Activated naive CD4-positive, alpha-beta T cell treated with anti-CD3 and anti-CD28 coated beads for 36 hours (primary cell): ENCODE measurements at places on chromosomes 6 and 20.

DNA sequence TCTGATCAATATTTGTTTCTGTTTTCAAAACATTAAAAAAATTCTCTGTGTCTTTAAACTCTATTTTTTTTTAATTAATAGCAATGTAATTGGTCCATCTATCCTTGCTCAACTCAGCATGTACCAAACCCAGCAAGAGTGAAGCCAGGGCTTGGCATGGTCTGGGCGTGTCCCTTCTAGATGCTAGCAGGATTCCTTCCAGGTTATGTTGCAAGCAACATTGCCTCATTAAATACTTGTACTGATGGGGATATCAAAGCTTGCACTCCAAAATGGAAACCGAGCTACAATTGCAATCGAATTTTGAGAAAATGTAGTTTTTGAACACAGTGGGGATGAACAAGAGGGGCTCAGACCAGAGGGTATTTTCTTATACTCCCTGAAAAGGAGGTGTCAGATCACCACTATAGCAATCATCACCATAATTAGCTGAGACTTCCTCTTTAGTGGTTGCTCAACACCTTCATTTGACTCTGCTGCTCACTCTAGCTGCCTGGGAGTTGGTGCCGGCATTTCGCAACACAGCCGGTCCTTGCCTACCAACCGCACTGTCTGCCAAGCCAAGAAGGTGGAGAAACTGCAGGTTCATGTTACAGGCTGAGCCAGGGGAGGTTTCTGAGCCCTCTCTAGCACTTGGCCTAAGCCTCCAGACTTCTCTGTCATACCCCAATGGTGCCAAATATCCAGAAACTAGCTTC, 67.8 kb upstream of the RALGAPA2 start:
- DNase-seq: peak; percentile 14

DNA sequence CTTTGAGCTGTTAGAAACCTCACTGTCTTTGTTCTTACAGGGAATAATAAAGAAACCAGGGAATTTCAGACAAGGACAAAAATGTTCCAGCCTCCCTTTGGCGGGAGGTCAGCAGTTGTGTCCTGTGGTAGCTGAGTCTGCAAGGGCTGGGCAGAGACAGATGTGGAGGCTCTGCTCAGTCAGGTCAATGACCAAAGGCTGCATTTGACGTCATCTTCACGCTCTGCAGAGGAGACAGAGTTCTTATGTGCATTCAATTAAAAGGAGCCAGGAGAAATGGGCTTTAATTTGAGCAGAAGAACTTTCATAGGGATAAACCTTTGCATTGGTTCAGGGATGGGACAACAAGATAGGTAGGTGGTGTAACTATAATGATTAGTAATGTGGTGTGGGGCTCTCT, 45.1 kb upstream of the FOXA2 start:
- no peak for DNase-seq

DNA sequence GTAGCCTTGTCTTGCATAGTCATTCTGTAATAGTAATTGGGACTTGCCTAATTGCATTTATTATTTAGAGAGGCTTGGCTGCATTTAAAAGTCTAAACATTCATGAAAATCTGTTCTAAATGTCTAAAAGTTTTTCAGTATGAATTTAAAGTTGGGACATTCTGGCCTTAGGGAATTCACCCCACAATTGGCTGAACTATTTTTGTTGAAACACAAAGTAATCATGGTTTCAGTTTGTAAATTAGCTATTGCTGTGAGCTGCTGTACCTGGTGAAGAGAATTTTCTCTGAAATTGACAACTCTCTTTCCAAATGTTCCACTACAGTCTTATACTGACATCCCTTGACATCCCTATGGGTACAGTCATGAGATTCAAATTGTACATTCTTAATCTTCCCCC, 253.0 kb downstream of the FARS2 start:
- no peak for DNase-seq

DNA sequence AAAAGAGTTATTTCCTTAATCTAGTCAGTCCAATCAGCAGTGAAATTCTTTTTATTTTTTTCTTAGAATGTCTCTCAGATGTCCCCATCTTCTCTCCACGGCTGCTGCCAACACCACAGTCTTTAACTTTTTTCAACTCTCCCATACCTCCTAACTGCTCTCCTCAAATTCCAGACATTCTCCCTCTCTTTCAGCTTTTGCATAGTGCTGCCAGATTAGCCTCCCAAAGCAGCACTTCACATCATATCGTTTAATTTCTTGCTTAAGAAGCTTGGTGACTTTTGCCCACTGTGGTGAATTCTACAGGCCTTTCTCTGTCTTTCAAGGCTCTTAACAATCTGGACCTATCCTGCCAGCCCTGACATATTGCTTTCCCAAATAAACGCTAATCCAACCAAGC, 233.4 kb downstream of the UST start:
- no peak for DNase-seq

- no peak for DNase-seq
Measured at GRCh38 chr20:54234991-54235390, 27.1 kb downstream of the PFDN4 start.
